Smooth muscle cell of the brain vasculature (primary cell): ENCODE measurements at places on chromosomes 16 and 17.

DNA sequence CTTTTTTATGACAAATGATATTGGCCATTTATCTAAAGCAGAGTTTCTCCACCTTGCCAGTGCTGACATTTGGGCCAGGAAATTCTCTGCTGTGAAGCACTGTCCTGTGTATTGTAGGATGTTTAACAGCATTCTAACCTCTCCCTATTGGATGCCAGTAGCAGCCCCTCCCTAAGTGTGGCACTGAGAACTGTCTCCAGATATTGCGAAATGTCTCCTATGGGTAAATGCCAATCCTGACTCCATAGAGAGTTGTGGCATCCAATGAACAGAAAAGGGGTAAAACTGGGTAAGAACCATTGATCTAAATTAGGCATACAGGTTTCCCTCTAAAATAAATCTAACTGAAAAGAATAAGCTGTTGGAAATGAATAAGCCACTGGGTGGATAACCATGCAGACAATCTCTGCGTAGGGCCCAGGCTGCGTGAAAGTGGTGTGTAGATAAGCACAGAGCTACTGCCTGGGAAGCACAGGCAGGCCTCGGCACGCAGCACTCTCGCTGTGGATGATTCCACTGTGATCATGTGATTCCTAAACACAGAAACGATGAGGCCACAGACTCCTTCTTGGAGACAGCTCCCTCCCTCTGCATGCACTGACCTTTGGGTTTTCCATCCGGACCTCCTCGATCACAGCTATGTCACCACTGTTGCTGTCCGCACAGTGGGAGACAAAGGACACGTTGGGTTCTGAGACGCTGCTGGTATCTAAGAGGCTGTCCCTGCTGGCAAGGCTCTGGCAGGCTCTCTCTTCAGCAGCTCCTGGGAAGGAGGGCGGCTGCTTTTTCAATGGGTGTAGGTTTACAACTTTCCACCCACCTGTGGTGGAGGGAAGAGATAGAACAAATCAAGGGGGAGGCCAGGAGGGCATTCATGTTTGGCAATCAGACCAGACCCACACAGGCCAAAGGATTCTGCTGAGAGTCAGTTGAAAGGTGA lies 44.1 kb downstream of the GTF3C1 start:
- no peak for DNase-seq

DNA sequence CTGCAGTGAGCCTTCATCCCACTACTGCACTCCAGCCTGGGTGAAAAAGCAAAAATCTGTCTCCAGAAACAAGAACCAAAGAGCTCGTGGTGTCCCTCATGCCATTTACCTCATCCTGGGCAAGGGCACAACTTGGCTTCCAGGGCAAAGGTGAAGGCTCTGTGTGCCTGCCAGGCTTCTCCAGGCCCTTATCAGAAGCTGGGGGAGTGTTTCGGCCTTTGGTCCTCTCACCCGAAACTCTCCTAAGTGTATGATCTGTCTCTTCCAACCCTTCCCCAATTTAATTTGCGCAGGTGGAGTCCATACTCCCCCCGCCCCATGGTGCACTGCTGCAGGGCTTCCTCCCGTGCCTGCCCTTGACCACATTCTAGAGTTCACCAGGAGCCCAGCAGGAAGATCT lies 1.1 kb downstream of the CES2 start:
- DNase-seq: no peak

DNA sequence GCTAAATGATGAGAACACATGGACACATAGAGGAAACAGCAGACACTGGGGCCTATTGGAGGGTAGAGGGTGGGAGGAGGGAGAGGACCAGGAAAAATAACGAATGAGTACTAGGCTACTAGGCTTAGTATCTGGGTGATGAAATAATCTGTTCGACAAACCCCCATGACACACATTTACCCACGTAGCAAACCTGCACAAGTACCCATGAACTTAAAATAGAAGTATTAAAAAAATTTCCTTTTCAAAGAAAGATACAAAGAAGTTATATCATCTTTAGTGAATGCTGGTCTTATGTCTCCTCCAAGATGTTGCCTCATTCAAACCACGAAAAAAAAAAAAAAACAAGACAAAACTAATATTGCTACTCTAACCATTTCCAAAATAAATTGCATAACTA lies 31.7 kb downstream of the MBTD1 start:
- DNase-seq: no peak

DNA sequence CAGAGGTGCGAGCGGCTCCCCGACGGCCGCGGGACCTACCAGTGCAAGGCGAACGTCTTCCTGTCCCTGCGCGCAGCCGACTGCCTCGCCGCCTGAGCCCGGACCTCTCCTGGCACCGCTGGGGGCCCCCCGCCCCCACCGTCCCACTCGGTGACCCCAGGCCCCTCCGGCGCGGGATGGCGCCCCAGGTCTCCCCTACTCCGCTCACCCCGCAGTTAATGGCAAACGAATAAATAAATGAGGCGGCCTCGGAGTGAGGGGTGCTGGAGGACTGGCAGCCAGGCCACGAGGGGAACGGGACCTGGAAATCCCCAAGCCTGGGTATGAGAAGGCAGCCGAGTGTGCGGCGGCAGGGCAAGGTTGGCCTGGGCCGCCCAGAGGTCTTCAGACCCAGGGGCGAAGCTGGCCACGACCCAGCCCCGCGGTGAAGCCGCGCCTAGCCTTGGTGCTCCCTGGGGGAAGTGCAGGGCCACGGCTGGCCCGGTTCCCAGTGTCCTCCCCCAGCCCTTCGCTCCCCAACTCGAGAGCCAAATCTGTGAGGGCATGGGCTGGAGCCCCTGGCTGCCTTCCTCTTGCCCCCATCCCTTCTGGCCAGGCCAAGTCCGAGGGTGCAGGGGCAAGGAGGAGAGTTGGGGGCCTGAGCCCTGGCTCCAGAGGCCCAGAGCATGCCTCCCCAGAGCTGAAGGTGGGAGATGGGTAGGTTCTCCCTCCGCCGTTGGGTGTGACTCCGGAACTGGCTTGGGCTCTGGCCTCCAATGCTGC lies 796 bp downstream of the NPB start:
- no peak for DNase-seq

DNA sequence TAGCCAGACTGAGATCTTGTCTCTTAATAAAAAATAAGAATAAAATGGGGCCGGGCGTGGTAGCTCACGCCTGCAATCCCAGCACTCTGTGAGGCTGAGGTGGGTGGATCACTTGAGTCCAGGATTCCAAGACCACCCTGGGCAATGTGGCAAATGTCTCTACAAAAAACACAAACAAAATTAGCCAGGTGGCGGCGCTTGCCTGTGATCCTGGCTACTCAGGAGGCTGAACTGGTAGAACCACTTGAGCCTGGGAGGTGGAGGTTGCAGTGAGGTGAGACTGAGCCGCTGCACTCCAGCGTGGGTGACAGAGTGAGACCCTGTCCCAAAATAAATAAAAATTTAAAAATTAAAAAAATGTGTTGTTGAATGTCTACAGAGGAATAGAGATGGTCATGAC lies 2.9 kb upstream of the DEF8 start:
- DNase-seq: no peak

- no peak for DNase-seq
Measured at GRCh38 chr16:57699481-57699880, 4.9 kb downstream of the DRC7 start.

GRCh38 chr17:59510611-59511010 lies 54.8 kb upstream of the DHX40 start:
- no peak for DNase-seq

GRCh38 chr17:62573480-62574117 lies 53.9 kb upstream of the MRC2 start:
- no peak for DNase-seq

- no peak for DNase-seq
Measured at GRCh38 chr16:3810198-3810664, 70.3 kb downstream of the CREBBP start.
